Activated T-helper 9 cell treated with anti-CD3 and anti-CD28 coated beads, Interleukin-2, amount 50 U/mL, for 16 hours (primary cell): ENCODE measurements at places on chromosomes 2 and 18.
A peak's percentile ranks its signal among the peaks of the same experiment; 100 is the strongest.

- DNase-seq: no peak
Observed at GRCh38 chr18:28168725-28169124, 8.2 kb downstream of the CDH2 start.

GRCh38 chr18:57749604-57749970 lies 53.5 kb downstream of the ATP8B1 start:
- no peak for DNase-seq

DNA sequence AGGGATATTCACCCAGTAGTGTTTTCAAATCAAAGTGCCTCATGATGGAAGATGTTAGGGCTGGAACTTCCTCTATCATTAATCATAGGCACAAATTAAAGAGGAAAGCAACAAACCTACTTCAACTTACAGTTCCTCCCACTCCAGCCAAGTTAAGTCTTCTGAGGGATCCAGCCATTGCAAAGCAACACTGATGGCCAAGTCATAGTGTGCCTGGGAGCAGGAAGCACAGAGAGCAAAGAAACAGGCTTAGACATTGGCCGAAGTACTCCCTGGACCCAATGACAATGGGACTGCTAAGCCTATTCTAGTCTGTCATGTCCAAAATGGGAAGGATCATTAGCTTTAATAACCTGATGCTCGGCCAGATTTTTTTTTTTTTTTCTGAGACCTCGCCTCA lies 7.0 kb downstream of the C2orf80 start:
- DNase-seq: no peak

DNA sequence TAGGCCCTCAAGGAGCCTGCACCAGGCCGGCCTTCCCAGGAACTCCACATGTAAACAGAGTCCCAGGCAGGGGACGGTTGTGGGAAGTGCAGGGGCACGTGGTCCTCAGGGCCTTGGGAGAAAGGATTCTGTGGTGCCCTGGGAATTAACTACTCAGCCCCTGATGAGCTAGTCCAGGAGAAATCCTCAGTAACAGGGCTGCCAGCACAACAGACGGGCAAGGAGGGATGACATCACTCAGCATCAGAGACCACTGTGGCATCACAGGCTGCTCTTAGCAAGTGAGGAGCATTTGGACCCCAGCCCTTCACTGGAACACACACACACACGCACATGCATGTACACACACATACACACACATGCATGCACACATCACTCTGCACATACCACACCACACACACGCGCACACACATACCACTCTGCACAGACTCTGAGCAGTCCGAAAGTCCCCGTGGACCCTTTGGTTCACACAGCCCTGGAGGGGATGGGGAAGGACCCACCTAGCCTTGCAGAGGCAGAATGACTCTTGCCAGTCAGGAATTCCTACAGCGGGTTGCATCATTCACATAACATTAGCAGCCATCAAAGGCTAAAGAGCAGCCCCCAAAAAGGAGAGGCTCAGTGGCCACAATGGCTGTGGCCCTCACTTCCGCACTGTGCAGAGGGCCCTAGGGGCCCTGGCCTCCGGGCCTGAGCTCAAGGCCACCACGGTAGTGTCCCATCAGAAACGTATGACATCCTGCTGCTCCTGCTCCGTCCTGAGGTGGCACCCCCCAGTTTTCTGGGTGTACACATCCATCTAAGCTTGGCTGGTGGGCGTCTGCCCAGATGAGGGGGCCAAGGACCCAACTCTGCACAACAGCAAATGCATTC lies 1.9 kb upstream of the NMUR1 start:
- no peak for DNase-seq

DNA sequence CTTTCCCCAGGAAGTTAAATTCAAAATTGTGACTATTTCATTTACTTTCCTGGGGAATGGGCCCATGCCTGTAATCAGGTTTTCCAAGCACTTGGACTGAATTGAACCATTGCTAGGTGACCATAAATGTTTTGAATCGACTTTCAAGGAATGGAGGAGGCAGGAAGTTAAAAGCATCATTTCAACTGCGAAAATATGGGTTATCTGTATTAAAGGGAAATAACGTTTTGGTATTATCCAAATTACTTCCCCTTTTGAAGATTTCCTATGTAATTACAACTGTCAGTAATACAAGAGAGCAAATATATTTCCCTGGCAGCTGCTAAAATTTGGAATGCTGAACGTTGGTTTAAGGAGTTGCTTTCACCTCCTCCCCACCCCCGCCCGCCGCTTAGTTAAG lies 19.0 kb downstream of the PNO1 start:
- DNase-seq: no peak

DNA sequence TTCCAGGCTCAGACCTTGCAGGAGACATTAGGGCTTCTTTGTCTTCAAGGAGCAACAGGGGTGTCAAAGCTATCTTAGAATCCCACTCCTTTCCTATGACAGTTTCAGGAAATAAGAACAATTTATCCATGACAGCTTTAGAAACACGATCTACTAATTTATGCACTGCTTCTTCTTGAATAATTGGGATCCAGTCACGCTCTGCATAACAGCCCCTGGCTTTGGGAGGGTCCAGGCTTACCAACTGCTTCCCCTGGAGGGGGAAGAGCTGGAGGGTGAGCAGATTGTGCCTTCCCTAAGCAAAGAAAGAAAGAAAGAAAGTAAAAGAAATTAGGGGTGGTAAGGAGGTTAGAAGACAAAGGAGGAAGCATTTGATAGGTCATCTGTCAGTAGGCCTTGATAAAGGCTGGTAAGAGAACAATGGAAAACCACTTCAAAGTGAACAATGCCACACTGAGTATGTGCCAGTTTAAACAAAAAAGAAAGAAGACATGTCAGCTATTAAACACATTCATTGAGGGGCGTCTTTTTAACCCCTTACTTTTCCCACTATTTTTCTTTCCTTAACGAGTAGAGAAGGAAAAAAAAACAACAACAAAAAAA lies 327.6 kb downstream of the DCC start:
- DNase-seq: no peak

- no peak for DNase-seq
Observed at GRCh38 chr18:35662293-35663062, 80.9 kb downstream of the GALNT1 start.

DNA sequence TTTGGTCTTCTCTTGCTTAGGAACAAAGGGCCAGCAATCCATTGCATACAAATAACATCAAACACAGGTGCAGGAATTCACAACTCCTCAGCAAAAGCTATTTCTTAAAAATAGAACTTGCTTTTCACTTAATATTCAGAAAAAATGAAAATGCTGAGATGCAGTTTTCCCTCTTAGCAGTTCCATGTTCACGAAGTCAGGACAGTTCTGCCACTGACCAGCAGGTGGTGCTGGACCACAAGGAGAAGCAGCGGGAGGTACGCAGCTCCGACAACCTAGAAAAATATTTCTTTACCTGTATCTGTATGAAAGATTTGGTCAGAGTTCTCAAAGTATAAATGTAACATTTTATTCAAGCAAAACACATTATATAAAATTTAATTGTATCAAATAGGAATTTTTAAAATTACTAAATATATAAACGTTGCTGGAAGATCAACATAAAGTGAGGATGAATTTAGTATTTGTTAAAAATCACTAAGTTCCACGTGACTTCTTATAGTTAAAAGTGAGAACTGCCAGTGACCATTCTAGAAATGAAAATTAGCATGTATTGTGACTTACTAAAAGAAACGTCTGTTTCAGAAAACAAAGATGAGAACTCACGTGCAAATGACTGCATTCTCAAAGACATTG lies 48.8 kb downstream of the ADNP2 start:
- DNase-seq: peak; percentile 53

DNA sequence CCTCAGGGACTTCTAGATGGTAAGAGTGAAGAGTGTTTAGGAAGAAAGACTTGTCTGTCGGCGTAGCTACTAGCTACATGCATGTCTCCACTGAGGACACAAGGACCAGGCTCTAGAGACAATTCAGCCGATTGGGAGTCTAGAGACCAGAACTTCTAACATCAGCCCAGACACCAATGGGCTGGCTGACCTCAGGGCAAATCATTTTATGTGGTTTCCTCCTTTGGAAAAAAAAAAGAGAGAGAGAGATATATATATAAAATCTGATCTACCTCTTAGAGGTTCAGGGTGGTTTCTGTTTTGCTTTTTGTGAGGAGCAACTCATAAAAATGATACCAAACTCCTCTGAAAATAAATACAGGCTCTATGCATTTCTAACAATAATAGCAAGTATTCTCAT lies 212.8 kb downstream of the BCL2 start:
- no peak for DNase-seq

DNA sequence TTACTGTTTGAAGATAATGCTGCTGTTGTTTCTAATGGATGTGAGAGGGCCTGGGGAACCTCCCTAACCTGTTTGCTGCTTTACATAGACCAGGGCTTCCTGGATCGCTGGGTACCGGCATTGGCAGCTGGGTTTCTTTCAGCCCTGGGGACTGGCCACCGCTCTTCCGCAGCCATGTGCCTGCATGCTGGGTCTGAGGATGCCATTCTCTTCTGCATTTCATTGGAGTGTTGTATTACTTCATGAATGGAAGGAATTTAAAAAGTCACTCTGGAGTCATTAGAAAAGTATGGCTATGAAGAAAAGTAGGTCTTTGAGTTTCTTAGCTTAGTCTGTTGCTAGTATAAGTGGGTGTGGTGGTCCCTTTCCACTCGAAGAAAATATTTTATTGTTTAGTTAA lies 107.3 kb upstream of the MGAT5 start:
- no peak for DNase-seq

GRCh38 chr2:227627769-227628168 lies 10.5 kb downstream of the SCYGR4 start:
- no peak for DNase-seq

- no peak for DNase-seq
Observed at GRCh38 chr2:42172566-42172965, 3.4 kb downstream of the EML4 start.

GRCh38 chr2:64283006-64283570 lies 138.9 kb upstream of the PELI1 start:
- DNase-seq: no peak

DNA sequence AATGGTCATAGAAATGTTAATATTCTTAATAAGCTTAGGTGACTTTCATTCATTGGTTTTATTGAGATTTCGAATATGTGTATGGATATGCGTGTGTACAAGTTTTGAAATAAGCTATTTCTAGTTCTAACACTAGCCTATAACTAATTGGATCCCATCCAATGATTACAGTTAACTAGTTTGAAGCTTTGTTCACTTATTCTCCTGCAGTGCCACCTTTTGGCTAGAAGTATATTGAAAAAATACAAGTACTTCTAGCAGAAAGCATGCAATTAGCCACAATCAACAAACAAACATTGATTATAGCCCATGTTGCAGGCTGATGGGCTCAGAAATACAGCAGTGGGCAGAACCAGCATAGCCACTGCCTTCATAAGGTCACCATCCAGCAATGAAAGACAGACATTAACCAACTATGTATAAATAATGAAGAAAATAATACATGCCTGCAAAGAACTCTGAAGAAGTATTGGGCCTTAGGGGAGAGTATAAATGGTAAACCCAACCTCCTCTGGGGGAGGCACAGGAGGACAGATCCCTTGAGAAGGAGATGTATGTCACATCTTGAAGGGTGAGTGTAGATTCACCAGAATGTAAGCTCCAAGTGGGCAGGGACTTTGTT lies 5.1 kb upstream of the PIEZO2 start:
- no peak for DNase-seq

DNA sequence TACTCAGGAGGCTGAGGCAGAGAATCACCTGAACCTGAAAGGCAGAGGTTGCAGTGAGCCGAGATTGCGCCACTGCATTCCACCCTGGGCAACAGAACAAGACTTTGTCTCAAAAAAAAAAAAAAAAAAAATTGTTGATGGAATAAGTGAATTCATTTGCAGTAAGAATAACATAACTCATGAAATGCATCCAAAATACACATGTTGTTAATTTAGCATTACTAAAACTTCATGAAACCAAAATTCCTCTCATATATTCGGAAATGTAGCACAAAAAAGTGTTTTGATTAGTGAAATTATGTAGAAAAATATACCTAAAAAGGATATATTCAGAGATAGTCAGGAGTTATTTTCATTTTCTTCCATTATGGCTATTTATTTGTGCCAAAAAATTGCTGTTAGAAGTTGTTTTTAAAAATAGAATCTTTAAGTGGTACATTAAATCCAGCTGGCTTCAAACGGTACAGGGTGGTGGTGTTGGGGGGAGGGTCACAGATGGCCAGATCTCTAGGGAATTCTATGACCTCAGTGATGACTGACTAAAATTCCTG lies 78.2 kb upstream of the UGP2 start:
- DNase-seq: no peak

GRCh38 chr18:3304832-3305231 lies 42.9 kb downstream of the MYL12B start:
- no peak for DNase-seq

DNA sequence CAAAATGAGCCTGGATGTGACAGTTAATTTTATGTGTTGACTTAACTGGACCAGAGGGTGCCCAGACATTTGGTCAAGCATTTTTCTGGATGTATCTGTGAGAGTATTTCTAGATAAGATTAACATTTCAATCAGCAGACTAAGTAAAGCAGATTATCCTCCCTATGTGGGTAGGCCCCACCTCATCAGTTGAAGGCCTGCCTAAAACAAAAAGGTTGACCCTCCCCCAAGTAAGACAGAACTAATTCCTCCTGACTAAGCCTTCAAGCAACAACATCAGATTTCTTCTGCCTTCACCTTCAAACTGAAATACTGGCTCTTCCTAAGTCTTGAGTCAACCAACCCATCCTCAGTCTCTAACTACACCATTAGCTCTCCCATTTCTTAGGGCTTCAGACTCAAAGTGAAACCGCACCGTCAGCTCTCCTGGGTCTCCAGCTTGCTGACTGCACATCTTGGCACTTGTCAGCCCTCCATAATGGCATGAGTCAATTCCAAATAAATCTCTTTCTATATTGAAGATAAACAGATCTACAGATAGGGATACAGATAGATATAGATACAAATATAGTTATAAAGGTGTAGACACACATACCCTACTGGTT lies 47.9 kb downstream of the MEMO1 start:
- DNase-seq: no peak

GRCh38 chr18:77207540-77207939 lies 42.1 kb upstream of the GALR1 start:
- no peak for DNase-seq

DNA sequence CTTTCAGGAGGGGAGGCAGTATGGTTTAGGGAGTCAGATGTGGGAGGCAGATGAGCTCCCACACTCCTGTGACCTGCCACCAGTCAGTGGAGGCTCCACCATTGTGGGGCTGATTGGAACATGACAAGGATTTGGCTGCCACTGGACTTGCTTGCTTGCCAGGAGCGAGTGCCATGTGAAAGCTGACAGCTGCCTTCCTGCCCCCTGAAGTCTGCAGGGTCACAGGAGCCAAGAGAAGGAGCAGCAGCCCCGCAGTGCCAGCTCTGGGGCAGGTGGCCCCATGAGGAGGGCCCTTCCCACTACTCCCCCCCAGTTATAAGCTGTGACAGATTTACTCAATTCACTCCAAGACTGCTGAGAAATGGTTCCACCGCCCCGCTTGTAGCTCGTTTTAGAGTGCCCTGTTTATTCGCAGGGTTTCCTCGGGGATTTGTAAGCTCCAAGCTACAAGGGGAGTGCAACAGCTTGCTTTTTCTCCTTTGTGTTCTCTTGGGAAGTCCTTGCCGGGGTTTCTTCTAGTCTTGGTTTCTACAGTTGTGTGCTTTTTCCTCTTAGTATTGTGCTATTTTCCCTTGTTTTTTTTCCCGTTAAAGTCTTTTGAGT lies 414.3 kb downstream of the MEIS1 start:
- DNase-seq: no peak

- no peak for DNase-seq
Observed at GRCh38 chr2:55511508-55512124, 7.9 kb upstream of the CFAP36 start.

- DNase-seq: no peak
Observed at GRCh38 chr2:37085731-37086147, 1.4 kb downstream of the GPATCH11 start.

GRCh38 chr2:72198532-72199241 lies 51.0 kb upstream of the CYP26B1 start:
- DNase-seq: no peak
